ENCODE measurements at places on chromosomes 16 and 17. TPM values are rescaled to one million over a fixed set of nuclear protein-coding genes. Genes with fewer than 3 reads are reported as not detected.

Gene SYT17
- 4.6 TPM for total RNA-seq

GRCh38 chr16:22627043-22627442 lies 116.4 kb downstream of the NPIPB5 start:
- no peak for DNase-seq

- DNase-seq = peak; percentile 53
Measured at GRCh38 chr17:1882836-1883235, 53.0 kb downstream of the RPA1 start.

Gene FBXO31
- total RNA-seq = 28.9 TPM
